ENCODE measurements at places on chromosomes 3 and 15.

DNA sequence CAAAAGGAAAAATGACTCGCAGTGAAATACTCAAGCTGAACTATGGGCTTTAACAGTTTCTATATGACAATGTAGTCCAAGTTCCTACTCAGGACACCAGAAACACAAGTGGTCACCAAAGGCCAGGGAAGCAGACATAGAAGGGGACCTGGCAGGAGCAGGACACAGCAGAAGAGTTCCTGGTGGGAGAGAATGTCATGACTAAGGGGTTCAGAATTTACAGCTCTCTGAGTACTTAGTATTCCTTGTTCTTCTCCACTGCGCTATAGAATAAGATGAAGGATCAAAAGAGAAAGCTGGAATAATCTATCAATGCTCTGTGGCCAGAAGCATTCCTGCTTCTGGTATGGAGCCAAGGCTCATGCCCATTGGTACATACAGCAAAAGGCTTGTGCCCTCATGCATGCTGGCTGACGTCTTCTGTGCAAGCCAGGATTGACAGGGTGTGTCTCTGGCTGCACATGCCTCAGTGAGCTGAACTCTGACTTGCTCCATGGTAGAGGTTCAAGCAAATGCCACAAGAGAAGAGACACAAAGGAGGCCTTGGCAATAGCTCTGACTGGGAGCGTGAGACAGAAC is 128.7 kb upstream of the SLC2A2 start:
- DNase-seq: no peak

GRCh38 chr3:194061421-194062030 is 74.4 kb upstream of the HES1 start:
- no peak for DNase-seq

DNA sequence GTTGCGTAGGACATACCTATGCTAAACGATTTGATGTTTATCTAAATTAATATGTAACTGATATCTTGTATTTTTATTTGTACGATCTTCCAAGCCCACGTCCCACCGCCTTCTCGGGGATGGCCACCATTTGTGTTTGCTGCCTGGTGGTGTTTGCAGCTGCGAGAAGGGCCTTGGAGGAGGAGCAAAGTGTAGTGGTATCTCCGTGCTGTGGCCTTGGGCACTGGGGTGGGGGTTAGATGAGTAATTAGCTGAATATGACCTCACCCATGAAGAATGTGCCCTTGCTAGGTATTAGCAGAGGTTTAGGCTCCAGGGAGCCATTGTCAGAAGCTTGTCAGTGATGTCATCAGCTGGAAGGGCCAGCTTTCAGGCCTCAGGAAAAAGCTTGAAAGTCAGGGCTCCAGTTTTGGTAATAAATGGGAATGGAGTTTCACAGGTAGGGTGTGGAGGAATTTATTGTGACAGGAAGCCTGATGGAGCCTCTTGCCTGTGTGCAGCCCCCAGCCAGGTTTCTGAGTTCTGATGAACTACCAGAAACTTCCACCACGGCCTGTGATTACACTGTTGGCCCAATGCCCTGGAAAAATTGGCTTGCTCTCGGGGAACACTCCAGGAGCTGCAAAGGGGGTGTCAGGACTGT is 41.0 kb downstream of the FLNB start:
- no peak for DNase-seq

- DNase-seq: no peak
Measured at GRCh38 chr3:50594253-50594785, 17.3 kb downstream of the CISH start.

DNA sequence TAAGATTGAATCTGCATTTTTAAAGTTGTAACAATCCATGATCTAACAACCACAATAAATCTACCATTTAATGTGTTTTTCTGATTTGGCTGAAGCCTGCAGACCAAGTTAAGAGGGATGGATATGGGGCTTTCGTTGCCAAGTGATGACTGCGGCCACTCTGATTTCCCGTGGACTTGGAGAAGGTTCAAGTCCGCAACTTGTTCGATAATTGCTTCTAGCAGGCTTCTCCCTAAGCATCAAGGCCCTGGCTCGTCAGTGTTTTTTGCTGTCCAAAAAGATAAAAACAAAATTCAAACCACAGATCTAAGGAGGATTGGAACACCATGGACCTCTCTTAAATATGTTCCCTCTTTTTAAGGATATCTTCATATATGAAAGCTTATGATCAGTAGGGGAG is 256.6 kb downstream of the CNTN3 start:
- DNase-seq: no peak

- DNase-seq: no peak
Measured at GRCh38 chr15:55389264-55389607, 18.9 kb downstream of the CCPG1 start.

- no peak for DNase-seq
Measured at GRCh38 chr15:38768970-38769369, 204.4 kb upstream of the RASGRP1 start.

GRCh38 chr3:81602781-81603180 is 158.7 kb downstream of the GBE1 start:
- DNase-seq: no peak

- no peak for DNase-seq
Measured at GRCh38 chr3:17089314-17089700, 204.6 kb downstream of the PLCL2 start.

DNA sequence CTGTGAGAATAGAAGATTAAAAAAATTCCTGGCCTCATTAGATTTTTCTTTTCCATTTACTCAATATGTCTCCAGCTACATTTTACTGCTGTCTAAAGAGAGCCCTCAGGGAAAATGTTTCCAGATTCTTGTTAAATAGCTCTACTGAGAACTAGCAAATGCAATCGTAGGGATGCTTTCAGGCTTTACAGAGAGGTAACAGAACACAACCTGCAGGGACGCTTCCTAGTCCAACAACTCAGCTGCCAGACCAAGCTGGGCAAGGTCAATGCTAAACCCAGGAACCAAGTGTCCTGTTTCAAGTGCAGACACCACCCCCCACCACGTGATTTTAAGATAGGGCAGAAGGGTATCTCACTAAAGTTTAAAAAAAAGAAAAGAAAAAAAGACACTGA is 25.2 kb downstream of the ARHGEF3 start:
- no peak for DNase-seq

DNA sequence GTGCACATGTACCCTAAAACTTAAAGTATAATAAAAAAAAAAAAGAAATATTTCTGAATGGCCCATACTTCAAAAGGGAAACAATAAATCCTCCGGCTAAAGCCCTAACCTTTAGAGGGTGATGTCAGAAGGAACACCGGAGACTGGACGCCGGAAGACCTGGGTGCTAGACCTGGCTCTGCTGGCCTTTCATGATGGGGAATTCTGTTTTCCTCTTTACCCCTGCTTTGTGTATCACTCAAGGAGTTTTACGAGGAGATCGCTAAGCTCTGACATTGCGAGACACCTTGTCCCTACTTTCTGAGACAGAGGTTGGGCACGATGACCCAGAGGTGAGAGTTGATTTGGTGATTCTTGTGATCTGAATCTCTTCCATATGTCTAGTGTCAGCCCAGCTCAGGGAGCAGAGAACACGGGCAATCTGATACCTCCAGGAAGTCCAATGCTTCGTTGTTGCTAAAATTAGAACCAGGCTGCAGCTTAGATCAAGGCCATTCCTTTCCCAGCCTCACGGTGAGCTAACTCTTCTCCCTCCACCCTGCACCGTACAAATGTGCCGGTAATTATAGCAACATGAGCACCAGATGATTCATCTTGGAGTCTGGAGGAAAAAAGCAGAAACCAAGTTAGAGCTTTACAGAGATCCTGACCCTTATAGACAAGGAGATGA is 42.0 kb upstream of the CFAP161 start:
- DNase-seq: no peak

DNA sequence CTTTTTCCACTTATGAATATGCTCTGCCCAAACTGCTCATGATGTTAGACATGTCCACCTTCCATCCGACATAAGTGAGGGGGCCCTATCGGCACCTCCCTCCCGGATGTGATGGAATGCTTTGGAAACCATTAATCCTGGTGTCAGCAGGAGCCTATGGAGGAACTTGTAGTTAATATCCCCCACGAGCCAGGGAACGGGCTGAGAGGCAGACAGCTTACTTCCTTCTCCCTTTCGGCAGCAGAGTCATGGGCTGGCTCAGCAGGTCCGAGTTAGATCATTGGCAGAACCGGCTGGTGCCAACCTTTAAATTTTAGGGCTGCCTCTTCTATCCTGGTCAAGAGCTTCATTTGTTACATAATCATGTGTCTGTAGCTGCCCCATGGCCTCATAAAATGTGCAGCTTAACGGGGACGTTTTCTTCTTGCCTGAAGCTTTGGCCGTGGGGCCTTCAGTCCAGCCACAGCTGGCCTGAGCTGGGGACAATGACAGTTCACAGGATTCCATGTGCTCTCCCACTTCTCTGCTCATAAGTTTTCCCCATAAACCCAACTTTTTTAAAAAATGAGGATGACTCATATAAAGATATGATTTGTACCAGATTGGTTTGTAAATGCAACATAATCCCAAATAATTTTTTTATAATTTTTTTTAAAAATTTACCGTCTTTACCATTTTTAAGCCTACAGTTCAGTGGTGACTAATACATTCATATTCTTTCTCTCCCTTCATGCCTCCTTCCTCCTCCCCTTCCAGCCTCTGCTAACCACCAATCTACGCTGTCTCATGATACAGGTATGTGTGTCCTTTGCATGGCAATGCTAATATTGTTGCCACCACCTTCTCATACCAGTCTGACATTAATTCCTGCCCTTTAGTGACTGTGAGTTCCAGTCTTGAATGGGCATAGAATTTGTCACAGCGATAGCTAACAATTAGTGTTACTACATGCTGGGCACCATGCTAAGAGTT is 62.2 kb upstream of the RGMA start:
- DNase-seq: no peak

DNA sequence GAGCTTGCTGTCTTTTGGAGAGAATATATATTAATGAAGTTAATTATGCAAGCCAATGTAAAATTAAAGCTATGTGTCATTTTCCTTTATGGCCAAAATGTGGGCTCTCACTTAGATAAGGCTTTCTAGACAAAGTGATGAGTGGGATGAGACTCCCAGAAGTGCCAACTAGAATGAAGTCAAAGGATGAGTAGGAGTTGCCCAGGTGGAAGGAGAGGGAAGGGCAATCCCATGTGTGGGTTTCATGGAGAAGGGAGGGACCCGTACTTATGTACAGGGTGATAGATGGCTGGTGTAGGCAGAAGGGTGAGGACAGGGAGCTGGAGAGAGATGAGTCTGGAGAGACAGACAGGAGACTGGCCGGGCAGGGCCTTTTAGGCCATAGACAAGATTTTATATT is 239.2 kb downstream of the THRB start:
- no peak for DNase-seq

GRCh38 chr3:128354788-128355542 is 111.7 kb downstream of the DNAJB8 start:
- DNase-seq: no peak

Data from activated CD4-positive, alpha-beta T cell treated with anti-CD3 and anti-CD28 coated beads, Interleukin-2, Interleukin-4, amounts not matched to agents 100 ng/mL and 50 ng/mL, durations not matched to agents 16 hours and 8 hours (primary cell).